Globus pallidus (tissue), 1 donor: ENCODE measurements at places on chromosomes 4 and X.

- no peak for DNase-seq
Measured at GRCh38 chr4:113270520-113271319, 221.3 kb downstream of the ANK2 start.

- DNase-seq = no peak
Measured at GRCh38 chr4:55947254-55947882, 1.4 kb upstream of the CEP135 start.

GRCh38 chr4:162700815-162701361 lies 465.8 kb downstream of the NAF1 start:
- no peak for DNase-seq

DNA sequence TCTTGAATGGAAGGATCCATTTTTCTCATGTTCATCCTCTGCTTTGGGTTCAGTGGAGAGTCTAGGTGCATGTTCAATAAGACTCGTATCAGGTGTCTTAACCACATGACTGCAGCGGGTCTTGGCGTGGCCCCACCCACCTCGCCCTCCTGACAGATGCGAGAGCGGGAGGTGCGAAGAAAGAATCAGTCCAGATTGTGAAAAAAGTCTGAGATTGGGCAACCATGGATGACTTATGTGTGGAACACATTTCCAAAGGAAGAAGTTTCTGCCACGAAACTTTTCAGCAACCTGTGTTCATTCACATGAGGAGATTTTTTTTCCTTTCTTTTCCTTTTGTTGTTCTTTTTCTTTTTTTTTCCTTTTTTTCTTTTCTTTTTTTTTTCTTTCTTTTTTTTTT lies 66.8 kb downstream of the NSD2 start:
- DNase-seq = no peak

DNA sequence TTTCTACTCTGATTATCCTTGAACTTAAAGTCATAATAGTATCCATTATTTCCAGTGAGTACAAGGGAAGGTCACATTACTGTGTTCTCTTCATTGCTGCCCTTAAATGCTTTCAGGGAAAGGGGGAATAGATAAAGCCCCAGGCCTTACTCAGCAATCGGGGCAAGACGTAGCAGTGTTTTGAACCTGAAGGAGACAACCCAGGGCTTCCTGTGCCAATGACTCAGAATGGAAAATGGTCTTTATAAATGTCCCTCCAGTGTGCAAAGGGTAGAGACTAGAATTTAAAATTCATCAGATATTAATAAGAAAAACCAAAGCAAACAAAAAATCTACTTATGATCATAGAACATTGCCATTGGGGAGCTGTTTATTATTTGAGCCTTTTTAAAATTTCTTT lies 23.7 kb downstream of the TLR8 start:
- DNase-seq = no peak

DNA sequence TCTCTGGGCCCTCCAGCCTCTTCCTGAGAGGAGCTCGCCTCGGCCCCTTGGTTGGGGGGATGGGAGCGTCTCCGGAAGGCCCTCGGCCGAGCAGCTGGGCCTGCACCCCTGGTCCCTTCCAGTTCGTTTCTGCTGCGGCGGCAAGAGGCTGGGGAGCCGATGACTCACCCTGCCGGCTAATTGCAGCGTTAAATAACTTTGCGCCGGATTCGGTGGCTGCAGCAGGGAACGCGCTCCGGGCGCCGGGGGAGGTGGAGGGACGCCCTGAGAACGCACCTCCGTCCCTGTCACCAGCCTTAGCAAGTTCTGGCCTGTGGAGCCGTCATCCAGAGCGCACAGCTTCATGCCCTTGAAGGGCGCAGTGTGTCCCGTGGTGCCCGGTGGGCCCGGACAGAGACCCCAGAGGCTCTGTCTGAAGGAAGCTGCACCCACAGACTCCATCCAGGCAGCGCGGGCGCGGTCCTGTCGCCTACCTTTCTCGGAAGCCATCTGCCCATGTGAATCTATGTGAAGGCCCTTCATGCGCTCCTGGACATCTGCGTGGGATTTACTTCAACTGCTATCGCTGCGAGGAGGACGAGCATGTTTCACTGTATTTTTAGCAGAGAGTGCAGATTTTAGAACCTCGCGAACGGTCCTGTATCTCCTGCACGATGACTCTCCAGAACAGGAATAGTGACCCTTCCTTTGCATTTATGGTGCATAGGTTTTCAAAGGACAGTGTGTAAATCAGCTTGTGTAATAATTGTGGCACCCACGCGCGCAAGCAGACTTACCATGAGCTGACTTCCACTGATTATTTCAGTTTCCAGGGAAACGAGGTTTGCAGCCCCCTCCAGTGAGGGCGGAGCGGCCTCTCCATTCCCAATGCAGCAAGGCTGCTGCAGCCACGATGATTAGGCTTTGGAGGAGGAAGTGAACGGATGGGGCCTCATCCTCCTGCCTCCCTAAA lies 1.7 kb upstream of the TMEM271 start:
- no peak for DNase-seq

DNA sequence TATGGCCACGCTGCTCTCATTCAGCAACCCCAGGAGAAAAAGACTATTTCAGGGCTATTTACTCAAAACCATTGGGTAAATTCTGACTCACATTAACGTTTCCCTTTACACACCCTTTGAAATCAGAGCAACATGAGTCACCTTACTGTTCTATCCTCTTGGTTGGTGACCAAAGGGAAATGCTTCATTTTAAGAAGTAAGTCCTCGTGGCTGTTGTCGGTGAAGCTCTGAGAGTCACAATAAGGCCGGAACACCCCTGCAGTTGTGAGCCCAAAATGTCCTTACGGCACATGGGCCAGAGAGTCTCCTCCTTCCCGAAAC lies 56.3 kb upstream of the SPRY1 start:
- DNase-seq = no peak

DNA sequence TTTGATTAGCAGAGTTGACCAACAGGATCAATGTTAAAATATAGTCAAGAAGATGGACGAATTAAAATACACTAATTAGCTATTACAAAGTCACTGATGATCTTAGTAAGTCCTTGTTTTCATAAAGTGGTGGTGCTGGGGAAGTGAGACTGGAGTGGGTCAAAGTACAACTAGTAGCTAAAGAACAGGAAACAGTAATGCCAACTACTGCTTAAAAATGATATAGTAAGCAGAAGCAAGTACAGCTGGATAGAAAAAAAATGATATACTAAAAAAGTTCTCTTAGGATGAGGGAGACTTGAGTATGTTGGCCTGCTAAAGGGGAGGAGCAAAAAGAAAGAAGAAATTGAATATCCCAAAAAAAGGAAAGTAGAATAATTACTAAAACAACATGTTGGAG lies 580.8 kb upstream of the FTHL17 start:
- DNase-seq = no peak

DNA sequence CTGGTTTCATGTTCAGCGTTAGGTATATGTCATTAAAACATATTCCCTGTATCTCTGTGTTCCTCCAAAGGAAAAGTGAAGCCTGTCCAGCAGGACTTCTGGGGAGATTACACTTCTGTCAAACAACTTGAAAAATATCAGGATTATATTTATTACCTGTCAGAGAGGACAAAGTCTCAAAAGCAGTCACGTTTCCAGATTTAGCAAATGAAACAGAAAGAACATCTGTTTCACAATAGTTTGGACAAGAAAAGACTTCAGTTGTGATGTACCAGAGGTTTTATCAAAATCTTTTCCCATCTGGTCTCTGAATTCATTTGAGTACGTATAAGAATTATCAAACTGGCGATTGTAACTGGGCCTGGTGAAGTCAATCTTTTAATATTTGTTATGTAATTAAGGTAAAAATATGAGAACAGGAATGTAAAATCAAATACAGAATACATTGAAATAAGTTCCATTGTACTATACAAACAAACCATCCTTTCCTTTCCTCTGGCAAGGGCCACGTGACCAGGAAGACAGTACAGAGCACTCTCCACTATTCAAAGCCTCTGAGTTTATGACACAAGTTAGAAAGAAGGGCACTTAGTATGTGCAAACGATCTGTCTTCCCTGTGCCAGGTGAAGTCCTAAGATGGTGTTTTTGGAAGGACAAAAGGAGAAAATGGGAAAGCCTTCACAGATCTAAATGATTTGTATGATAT lies 3.2 kb downstream of the CASP3 start:
- DNase-seq = peak; percentile 66

GRCh38 chr4:8099981-8100464 lies 58.6 kb downstream of the ABLIM2 start:
- DNase-seq = no peak

- no peak for DNase-seq
Measured at GRCh38 chr4:56628592-56628991, 52.5 kb downstream of the HOPX start.

DNA sequence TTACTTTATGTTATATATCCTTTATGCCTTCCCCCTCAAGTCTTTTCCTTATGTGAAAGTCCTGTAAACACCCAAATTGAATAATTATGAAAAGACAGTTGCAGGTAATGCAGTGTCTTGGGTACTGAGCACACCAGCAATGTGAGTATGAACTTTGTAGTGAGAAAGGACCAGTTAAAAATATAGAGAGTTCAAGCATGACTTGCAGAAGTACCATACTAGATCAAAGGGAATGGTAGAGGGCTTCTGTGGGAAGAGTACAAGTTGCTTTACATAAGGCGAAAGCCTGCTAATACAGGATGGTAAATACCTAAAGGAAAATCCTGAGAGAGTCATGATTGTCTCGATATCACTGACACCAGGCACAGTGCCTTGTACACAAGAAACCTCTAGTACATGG lies 25.7 kb downstream of the KIAA0232 start:
- DNase-seq = no peak

DNA sequence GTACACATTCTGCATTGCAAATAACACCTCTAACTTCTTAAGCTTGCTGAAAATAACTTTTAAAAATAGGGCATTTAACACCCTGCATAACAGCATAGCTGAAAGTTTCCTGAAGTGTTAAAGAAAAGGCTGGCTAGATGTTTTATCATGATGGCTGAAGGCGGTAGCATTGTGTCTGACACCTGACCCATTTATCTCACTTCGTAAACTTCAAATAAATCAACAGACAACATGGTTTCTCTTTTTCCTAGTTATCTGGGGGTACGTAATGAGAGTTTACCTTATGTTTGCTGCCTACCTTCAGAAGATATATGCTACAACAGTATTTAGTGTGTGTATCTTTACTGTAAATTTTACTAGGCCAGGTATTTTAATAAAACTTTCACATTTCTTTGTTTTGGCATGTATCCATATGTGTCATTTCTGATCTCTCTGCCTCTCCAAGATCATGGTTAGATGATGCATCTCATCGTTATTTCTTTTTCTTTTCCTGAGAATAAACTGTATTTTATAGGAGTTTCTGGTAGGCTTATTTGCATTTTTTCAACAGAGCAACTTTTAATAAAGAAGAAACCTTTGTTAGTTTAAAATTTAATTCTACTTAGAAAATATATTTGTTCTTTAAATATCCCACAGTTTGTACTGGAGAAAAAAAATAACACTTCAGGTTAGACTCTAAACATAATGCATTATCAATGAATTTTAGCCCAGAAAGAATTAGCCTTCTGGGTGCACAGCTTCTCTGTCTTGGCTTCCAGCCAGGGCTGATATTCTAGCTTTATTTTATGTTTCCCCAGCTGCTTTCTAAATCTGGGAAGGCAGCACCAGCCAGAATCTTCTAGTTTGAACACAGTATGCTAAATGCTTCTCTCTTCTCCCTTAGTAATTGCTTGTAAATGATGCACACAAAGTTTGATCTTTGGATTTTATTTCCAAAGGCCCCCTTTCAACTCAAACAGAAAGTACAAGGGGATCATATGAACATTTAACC lies 2.9 kb downstream of the NDST4 start:
- DNase-seq = no peak

DNA sequence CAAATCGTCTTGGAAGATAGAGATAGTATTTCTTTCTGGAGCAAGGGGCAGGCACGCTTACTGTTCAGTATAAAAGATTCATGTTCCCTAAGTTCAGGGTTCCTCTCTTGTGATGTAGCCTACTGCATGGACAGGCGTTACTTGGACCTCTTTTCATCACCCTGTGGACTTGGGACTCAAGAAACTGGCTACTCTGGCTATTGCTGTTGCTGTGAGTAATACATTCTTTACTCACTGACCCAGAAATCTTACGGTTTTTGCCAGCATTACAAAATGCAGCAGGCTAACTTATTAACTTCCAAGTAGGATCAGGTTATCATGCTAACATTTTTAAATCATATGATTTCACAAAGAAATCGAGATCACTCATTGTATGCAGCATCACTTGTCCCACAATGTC lies 12.8 kb upstream of the GUCY1B1 start:
- no peak for DNase-seq

DNA sequence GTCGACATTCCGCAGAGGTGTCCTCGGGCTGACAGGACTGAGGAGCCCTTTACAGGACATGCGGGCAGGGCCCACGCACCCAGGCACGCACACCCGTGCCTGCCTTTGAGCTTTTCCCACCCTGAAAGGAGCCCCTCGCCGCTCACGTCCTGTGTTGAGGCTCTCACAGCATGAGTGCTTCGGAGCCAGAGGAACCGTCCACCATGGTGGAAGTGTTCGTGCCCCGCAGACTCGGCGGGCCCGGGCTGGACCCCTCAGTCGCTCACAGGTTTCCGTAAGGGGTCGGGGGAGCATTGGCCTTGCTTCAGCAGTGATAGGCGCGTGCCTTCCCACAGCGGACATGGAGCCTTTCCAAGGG lies 36.9 kb downstream of the PIGG start:
- DNase-seq = no peak

- no peak for DNase-seq
Measured at GRCh38 chrX:69028761-69029120, 136.5 kb downstream of the PJA1 start.

GRCh38 chr4:184906480-184907097 lies 80.8 kb upstream of the ACSL1 start:
- DNase-seq = no peak

DNA sequence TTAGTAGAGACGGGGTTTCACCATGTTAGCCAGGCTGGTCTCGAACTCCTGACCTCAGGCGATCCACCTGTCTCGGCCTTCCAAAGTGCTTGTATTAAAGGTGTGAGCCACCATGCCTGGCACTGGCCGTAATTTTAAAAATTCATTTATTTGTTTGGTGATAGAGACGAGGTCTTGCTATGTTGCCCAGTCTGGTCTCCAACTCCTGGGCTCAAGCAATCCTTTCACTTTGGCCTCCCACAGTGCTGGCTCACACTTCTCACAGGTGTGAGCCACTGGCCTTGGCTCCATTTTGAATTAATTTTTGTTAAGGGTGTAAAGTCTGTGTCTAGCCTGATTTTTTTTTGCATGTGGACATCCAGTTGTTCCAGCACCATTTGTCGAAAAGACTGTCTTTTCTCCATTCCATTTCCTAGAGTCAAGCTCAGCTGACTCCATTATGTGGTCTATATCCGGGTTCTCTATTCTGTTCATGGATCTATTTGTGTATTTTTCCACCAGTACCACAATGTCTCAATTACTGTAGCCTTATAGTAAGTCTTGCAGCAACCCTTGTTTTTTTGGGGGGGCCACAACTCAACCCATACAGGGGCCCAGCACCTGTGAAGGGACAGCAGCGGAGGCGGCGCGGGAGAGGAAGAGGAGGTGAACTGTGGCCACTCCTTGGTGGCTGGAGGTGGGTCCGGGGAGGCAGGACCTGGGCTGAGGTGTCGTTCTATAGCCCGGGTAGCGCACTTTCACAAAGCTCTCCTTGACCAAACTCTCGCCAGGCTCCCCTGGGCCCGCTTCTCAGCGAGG lies 1.5 kb upstream of the NSD2 start:
- DNase-seq = no peak

GRCh38 chr4:183610613-183611012 lies 48.4 kb downstream of the RWDD4 start:
- no peak for DNase-seq

- no peak for DNase-seq
Measured at GRCh38 chrX:10310511-10310910, 153.7 kb downstream of the CLCN4 start.

- peak; percentile 44 for DNase-seq
Measured at GRCh38 chr4:40003986-40004385, 26.3 kb upstream of the PDS5A start.
